ENCODE measurements at places on chromosomes 6 and 20.

- DNase-seq: no peak
These were observed 4.8 kb upstream of the DHX35 start for GRCh38 chr20:38957235-38957876.

- DNase-seq: peak; percentile 72
These were observed 82.1 kb upstream of the COL21A1 start for GRCh38 chr6:56329271-56330050.

GRCh38 chr6:134822920-134823709 is 126.8 kb downstream of the ALDH8A1 start:
- peak; percentile 83 for DNase-seq

DNA sequence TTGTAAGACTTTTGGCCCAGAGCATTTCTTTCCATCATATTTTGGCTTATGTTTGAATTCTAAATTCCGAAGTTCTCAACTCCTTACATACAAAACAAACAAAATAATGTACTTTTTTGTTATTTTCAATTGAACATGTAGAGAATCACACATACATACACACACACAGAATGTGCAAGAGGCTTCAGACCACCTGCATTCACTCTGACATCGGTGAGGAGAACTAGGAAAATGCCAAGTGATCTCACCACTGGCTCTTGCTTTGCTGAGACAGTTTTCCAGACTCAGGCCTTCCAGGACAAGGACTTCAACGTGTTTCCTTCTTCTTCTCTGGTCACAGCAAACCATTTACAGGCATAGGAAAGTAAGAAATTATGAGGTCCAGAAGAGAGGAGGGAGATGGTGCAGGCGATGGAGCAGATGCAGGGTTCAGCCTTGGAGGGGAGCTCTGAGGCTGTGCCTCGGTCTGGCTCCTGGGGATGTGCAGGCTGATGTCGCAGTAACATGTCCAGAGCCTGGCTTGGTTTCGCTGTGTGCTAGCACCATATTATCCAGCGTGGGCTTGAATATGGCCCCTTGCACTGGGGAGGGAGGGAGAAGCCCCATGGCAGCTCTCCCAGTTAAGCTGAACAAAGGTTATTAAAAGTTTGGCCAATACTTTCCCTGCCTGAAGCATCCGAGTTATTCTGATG is 93.4 kb downstream of the DACT2 start:
- no peak for DNase-seq

DNA sequence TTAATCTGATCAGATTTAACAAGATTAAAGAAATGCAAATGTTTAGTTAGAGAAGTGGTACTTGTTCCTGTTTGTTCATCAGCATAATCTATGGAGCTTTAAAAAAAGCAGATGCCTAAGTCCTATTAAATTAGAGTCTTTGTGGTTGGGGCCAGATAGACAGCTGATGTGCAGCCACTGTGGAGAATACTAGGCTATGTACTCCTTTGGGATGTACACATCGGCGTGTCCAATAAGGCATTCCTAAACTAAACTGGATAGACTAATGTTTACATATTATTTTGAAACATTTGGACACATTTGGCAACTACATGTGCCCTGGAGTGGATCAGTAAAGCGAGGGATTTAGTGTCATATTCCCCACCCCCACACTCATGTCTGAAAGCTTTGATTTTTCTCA is 459.5 kb downstream of the LMBRD1 start:
- DNase-seq: no peak

- no peak for DNase-seq
These were observed 2.0 kb downstream of the GLP1R start for GRCh38 chr6:39050453-39051112.

DNA sequence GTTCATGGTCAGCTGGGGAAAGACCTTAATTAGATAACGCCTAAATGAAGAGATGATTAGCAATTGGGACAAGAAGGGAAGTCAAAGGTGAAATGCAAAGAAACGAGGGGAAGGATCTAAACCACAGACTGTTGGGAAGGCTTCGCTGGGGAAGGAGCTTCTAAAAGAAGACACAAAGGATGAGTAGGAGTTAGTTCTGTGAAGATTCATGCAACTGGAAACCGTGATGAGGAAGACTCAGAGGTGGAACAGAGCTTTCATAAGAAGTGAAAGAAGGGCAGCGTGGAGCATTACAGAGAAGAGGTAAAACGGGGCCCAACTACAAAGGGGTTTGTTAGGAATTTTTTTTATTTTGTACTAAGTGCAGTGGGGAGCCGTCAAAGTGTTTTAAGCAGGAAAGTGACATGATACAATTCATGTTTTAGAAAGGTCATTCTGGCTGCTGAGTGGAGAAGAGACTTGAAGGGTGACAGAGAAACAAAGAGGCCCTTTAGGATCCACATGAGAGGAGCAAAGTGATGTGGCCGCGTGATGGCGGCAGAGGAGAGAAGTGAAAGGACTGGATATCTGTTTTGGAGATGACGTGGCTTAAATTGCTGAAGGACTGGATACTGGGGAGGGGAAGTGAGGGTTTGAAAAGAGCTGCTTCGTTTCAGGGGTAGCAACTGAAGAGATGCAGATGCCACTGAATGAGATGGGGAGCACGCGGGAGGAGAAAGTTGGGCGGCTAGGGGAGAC is 33.6 kb downstream of the TTI1 start:
- DNase-seq: no peak

- peak; percentile 67 for DNase-seq
These were observed 213.6 kb upstream of the DTNBP1 start for GRCh38 chr6:15876406-15876805.

DNA sequence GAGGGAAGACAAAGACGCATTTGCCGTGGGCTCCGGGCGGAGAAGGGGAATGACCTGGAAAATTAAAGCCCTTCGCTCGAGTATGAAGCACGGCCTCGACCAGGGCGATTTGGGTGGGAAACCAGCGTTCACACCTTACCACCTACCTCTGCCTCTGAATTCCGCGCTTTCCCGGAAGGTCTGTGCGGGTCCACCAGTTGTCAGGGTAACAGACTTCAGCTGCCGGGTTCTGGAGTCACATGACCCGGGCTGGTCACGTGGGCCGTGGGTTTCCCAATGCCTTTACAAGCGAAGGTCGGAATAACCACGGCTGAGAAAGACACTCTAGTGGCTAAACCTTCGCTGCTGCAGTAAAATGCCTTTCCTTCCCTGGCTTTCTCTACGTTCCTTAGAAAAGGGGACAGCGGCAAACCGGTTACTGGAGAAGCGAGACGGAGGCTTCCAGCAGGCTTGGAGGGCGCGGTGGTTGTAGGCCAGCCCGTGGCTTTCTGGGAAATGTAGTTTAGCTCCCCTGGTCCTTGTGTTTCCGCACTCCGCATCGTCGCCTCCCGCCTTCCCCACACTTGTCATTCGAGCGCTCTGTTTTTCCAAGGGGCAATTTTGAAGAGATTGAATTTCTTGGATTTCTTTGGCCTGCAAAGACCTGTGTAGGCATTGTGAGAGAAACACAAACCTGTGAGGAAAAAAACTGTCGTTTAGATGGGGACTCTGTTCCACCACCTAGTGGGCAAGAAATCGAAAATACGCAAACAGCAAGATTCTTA is at the start of gene CEP162:
Gene CEP162 (minus strand): TSS at position 210 of the 764 bp plus-strand sequence. CDS start 1,250 bp downstream, outside the sequence.
- peak; percentile 84 for DNase-seq

DNA sequence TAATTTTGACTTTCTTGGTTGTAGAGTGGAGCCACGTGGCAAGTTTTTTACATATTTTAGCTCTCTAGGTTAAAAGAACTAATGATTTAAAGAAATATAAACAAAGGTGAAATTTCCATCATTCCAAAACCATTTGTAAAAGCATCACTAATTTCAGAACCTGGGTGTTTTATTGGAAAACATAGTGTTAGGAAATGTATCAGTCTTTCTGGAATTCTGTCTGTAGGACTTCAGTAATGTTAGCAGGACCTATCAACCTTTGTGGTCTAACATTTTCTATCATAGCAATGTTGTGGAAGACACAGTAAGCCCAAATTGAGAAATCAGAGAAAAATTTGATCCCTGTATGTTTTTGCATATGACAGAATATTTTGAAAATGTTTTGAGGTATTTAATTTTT is 28.3 kb downstream of the L3MBTL3 start:
- DNase-seq: no peak

- DNase-seq: peak; percentile 14
These were observed 5.5 kb downstream of the ZSCAN12 start for GRCh38 chr6:28393912-28394662.

GRCh38 chr20:17816804-17817587 is 117.2 kb downstream of the BANF2 start:
- no peak for DNase-seq

DNA sequence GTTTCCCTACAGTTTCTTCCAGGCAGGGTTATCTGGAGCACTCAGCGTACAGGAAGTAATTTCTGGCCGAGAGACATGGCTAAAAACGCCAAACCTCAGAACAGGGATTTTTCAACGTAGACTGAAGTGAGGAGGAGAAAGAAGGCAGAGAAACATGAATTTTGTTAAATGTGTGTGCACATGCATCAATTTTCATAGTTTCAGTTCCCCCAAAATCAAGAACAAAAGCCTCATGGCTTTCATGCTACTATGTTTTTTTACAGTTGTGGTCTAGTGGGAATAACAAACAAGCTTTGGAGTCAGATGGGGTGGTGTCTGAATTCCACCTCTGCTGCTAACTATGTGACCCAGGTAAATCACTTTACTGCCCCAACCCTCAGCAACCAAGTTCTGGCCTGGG is 4.9 kb downstream of the TOMM34 start:
- DNase-seq: no peak

DNA sequence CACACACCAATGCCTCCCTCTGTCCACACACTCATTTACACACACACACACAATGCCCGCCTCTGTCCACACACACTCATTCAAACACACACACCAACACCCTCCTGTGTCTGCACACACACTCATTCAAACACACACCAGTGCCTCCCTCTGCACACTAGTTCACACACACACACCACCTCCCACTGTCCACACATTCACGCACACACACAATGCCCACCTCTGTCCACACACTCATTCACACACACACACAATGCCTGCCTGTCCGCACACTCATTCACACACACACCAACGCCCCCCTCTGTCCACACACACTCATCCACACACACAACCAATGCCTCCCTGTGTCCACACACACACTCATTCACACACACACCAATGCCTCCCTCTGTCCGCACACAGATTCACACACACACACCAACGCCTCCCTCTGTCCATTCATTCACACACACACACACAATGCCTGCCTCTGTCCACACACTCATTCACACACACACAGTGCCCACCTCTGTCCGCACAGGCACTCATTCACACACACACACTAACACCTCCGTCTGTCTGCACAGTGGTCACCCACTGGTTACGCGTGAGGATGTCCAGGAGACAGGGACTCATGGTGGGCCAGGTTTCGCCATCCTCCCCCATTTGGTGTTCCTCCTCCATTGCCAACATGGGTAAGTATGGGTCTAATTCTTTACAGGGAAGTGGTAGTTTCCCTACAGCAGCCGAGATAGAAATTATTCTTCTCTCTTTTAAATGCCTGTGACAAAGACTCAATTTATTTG is 62.4 kb upstream of the THBS2 start:
- no peak for DNase-seq

GRCh38 chr20:59001449-59002171 is 5.4 kb downstream of the CTSZ start:
- DNase-seq: no peak

- no peak for DNase-seq
These were observed 21.1 kb downstream of the PDRG1 start for GRCh38 chr20:31930779-31931178.

DNA sequence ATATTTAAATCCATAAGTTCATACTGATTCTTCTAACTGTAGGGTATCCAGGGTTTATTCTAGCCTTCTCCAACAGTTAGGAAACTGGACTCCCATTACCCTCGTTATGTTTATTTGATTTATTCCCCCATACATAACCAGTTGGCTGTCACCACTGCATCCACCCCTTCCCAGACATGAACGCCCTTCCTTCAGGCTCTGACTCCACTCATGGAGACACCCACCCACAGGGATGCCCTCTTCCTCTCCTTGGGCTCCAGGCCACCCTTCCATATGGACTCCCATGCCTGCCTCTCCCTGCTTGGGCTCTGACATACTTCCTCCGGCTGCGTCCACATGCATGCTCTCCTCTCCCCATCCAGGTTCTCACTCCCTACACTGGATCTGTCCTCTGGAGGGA is 124.0 kb downstream of the FIG4 start:
- no peak for DNase-seq
